ENCODE measurements at places on chromosomes 7 and 10. TPM values are rescaled to one million over a fixed set of nuclear protein-coding genes. Genes with fewer than 3 reads are reported as not detected.

The FZD1 gene
- 1.9 TPM for total RNA-seq

The GHRHR gene
- not detected for total RNA-seq

DNA sequence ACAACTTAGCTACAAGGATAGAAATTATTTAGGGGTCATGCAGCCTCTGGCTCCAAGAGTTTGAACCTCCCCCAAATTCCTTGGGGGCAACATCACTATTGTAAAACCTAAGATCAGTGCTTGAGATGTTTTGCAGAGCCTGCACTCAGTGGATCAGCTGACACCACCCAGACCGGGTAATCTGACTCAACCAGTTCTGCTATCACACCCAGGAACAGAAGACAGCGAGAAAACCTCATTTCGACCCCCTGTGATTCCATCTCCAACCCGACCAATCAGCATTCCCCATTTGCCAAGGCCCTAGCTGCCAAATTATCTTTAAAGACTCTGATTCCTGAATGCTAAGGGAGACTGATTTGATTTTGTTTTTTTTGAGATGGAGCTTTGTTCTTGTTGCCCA lies 5.2 kb downstream of the TACR2 start:
- DNase-seq, result no peak

DNA sequence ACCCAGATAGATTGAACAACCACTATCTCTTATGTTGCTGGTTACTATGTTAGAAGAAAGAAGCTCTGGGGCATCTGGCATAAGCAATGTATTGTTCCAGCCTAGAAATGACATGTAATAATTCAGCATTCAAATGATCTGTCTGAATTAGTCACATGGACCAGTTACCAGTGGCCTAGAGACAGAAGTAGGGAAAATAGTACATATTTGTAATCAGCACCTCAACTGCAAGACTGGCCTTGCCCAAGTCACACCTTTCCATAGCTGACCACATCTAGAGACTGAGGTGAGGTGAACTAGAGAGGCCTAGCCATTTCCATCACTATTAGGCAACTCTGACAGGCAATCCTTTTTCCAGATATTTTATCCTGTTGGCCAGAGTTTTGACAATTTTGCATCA lies 315.6 kb upstream of the KCND2 start:
- DNase-seq, result no peak

DNA sequence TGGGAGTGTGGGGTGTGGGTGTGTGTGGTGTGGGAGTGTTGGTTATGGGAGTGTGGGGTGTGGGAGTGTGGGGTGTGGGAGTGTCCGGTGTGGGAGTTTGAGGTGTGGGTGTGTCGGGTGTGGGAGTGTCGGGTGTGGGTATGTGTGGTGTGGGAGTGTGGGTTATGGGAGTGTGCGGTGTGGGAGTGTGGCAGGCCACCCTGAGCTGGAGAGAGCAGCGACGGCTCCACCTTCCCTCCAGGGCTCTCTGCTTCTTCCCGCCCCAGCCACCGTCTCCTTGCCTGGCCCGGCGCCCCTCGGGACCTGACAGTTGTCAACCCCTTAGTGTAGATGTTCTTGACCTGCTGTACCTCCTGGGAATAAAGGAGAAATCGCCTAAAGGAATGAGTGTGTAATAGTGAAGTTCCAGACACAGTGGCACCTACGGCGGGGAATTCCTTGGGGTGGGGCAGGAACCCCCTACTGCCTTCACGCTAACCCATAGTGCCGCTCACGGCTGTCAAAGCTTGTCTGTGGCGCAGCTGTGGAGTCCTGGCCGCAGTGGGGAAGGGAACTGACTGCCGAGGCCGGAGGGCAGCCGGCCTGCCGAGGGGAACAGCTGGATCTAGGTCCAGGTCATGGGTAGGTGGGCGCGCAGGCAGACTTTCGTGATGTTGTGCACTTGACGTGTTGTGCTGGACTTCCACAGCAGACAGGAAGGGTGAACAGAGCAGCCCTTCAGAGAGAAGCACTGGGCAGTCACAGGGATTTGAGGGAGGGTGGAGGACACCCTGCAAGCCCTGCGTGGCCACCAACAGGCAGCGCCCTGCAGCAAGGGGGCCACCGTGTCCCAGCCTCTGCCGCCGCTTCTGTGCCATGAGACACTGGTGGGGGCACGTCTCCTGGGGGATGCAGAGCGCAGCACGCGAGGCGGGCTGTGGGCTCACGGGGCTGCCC lies 49.0 kb upstream of the EN2 start:
- DNase-seq, result no peak

- DNase-seq, result no peak
Measured at GRCh38 chr7:46256870-46257661, 336.0 kb upstream of the IGFBP3 start.

The SORBS1 gene
- not detected for total RNA-seq

The MAPK8 gene
- 64.1 TPM for total RNA-seq

- peak; percentile 89 for DNase-seq
Measured at GRCh38 chr7:82319674-82320118, 123.9 kb downstream of the CACNA2D1 start.

The A1CF gene
- 4.7 TPM for total RNA-seq

DNA sequence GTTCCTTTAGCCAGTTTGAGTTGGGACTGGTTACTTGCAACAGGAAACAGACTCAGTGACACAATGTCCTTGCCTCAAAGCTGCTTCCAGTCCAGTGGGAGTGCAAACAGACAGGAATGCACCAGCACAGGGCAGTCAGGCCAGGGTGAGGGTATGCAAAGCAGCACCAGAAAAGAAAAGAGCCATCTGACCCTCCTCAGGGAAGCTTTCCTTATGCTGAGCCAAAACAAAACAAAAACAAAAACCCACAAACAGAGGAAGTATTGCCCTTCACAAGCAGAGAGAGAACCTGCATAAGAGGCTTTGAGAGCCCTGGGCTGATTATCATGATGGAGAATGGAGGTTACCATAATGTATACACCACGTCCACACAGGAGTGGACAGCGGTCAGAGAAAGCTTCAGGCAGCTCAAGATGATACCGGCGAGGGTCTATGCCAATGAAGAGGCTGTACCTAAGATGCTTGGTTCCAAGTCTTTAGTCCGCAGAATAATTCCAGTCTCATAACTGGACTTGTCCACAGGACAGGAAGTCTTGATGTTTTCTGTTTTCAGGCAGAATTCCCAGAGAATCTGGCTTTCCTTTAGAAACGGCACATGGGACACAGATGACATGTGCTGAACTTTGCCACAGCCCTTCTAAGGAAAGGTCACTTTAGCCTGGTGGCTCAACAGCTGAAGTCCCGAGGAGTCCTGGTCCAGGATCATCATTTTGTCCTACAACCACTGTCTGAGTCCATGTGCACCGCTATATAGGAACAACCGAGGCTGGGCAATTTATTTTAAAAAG lies 263.3 kb downstream of the TNS3 start:
- no peak for DNase-seq

DNA sequence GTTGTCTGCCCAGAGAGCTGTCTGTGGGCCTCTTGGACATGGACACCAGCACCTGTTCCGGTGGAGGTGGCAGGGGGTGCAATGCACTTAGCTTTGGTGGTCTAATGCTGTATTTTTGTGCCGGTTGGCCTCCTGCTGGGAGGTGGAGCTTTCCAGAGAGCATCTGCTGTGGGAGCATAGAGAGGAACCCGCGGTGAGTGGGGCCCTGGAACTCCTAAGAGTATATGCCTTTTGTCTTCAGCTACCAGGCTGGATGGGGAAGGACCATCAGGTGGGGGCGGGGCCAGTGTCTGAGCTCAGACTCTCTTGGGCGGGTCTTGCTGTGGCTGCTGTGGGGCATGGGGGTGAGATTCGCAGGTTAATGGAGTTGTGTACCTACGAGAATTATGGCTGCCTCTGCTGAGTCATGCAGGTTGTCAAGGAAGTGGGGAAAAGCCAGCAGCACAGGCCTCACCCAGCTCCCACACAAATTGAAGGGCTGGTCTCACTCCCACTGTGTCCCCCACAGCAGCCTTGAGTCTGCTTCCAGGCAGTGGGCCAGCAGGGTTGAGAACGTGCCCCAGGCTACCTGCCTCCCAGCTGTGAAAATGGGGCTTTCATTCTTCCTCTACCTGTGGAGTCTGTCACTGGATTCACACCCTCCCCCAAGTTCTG lies 29.0 kb downstream of the JAKMIP3 start:
- DNase-seq, result no peak

The PKD2L1 gene
- total RNA-seq, result not detected

DNA sequence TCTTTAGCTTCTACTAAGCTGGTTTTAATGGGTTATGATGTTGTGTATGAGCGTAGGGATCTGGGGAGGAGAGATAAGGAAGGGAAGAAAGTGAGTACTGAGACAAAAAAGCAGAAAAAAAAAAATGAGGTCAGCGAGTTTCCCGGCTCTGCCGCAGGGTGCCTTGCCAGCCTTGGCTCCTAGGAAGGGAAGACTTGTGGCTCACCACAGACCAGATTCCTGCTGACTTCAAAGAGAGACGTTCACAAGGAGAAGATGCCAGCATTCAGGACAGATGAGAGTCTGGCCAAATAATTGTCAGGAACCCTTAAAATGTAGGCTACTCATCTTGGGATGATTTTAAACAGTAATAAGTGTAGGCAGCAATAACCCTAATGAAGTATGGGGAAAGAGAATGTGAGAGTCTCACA lies 11.4 kb upstream of the FAS start:
- DNase-seq, result peak; percentile 63

- DNase-seq, result no peak
Measured at GRCh38 chr7:105887569-105888189, 11.3 kb upstream of the ATXN7L1 start.

The IGFBP1 gene
- total RNA-seq, result not detected

The EXOC4 gene
- total RNA-seq, result 62.4 TPM

DNA sequence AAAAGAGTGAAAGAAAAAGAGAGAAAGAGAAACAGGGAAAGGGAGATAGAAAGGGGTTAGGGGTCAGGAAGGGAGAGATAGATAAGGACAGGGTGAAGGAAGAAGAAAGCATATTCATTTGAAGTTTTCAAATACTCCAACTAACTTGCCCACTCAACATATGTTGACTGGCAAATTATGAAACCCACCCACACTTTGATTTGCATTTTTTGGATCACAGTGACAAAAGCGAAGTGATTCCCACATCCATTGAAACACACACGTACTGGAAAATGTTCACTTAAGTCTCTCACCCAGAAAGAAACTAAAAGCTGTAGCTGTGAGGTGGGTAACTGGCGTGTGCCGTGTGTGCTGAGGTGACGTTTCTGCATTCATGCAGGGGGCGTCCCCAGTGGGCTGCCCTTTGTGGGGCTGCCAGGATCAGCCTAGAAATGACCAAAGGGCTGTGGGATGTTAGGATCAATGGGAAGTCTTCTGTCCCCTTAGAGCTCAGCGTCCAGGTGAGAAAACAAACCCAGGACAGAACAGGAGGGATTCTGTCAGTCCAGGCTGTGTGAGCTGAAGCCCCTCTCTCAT lies 134.9 kb upstream of the ADARB2 start:
- no peak for DNase-seq

The ADCYAP1R1 gene
- total RNA-seq, result not detected

The NFE2L3 gene
- total RNA-seq, result 211 TPM

The SH2D4B gene
- total RNA-seq, result not detected

- no peak for DNase-seq
Measured at GRCh38 chr10:94094540-94094939, 100.8 kb downstream of the PLCE1 start.

The MTURN gene
- 8.5 TPM for total RNA-seq

DNA sequence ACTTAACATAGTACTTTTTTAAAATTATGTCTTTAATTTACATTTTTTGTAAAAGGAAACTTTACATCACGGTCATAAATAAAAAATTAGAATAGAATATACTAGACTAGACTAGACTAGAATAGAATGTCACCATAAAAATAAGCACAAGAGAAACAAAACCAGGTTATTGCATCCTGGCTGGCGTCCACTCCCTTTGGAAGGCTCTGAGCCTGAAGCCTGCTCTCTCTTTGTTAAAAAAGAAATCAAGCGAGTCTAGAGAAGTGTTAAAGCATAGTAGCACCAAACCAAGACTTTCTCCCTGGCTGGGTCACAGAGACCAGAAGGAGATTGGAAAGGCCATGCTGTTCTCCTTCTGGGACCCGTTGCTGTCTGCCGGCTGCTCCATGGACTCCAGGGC lies 104.6 kb downstream of the C10orf105 start:
- DNase-seq, result peak; percentile 46

GRCh38 chr7:156604311-156604710 lies 36.3 kb upstream of the RNF32 start:
- no peak for DNase-seq

- DNase-seq, result no peak
Measured at GRCh38 chr7:73974101-73974947, 53.6 kb upstream of the ELN start.

DNA sequence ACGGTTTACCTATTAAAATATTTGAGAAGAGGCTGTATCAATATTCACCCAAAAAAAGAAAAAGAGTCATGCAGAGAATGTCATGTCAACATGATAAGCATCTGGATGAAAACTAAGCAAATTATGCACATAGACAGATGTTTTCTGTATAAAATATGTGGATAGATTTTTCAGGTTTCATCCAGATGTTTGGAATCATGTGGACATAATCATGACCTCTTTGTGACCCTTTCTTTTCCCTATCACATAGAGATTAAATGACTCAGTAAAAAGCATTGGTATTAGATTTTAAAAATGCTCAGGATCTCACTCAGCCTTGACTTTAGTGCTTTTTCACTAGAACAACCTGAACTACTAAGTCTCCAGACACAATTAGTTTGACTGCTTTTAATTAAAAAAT lies 90.0 kb downstream of the FOXP2 start:
- no peak for DNase-seq

The PLAC9 gene
- not detected for total RNA-seq

DNA sequence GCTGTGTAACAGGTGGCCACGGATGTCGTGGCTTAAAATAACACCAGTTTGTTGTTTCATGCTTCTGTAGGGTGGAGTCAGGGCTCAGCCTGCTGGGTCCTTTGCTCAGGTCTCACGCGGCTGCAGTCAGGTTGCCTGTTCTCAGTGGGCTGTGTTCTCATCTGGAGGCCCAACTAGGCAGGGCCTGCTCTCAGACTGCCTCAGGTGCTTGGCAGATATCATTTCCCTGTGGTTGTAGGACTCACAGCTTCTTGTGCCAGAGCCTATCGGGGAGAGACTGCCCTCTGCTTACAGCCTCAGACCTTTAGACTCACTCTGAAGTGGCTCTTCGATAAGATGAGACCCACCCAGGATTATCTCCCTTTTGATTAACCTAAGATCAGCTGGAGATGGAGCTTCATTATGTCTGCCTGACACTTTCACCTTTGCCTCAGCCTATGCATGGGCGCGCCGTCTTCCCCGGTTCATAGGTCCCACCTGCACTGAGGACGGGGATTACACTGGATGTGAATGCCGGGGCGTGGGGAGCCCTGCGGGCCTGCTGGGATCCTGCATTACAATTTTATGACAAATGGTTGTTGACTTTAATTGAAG lies 55.3 kb downstream of the INPP5A start:
- DNase-seq, result no peak

DNA sequence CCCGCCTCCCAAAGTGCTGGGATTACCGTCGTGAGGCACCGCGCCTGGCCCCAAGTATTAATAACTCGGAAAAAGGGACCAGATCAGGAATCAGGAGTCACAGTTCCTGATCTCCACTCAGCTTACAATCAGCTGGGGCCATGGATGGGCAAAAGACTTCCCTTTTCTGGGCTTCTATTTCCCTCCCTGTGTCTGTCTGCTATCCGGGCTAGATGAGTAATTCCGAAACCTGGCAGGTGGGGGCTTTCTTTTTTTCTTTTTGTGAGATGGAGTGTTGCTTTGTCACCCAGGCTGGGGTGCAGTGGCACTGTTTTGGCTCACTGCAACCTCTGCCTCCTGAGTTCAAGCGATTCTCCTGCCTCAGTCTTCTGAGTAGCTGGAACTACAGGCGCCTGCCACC lies 11.6 kb downstream of the RPS24 start:
- DNase-seq, result no peak

GRCh38 chr10:72086466-72087391 lies 1.6 kb downstream of the SPOCK2 start:
- DNase-seq, result peak; percentile 77

All from G401 (cell line).